ENCODE measurements at places on chromosomes 12 and 14.
A peak's percentile ranks its signal among the peaks of the same experiment; 100 is the strongest.

DNA sequence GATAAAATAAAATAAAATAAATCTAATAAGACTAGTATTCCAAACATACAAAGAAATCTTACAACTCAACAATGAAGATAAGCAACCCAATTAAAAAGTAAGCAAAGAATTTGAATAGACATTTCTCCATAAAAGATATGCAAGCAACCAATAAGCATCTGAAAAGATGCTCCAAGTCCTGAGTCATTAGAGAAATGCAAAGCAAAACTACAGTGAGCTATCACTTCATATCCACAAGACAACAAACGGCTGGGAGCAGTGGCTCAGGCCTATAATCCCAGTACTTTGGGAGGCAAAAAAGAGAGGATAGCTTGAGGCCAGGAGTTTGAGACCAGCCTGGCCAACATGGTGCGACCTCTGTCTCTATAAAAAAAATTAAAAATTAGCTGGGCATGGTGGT is 26.8 kb downstream of the ZFYVE1 start:
- no peak overlapping the region for H3K4me3 ChIP-seq
- no peak overlapping the region for H3K27ac ChIP-seq
- H3K27me3 ChIP-seq: no peaks in the 10 kb centered on the region
- H3K36me3 ChIP-seq: peaks cover 4% of the 10 kb centered on the region
- DNase-seq: no peak
- peaks cover 6% of the 10 kb centered on the region for H3K4me1 ChIP-seq

DNA sequence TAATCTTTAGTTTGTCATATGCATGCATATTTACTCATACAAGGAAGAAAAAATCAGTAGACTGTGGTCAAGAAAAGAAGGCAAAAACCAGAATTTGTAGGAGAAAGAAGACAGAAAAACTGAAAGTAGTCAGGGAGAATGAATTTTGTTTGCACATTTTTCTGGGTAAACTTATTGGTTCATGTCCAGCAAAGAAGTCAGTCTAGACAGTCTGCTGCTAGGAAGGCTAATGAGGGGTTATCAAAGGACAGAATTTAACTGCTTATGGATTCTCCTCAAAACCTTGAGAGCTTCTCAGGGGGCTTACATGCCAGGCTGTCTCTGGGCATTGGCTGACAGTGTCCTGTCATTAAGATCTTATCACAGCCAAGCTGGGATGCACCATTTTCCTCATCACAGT is 293.9 kb downstream of the RPAP3 start:
- H3K4me1 ChIP-seq: peaks cover under 1% of the 10 kb centered on the region
- no peaks in the 10 kb centered on the region for H3K27me3 ChIP-seq
- no peak overlapping the region for H3K27ac ChIP-seq
- DNase-seq: no peak

DNA sequence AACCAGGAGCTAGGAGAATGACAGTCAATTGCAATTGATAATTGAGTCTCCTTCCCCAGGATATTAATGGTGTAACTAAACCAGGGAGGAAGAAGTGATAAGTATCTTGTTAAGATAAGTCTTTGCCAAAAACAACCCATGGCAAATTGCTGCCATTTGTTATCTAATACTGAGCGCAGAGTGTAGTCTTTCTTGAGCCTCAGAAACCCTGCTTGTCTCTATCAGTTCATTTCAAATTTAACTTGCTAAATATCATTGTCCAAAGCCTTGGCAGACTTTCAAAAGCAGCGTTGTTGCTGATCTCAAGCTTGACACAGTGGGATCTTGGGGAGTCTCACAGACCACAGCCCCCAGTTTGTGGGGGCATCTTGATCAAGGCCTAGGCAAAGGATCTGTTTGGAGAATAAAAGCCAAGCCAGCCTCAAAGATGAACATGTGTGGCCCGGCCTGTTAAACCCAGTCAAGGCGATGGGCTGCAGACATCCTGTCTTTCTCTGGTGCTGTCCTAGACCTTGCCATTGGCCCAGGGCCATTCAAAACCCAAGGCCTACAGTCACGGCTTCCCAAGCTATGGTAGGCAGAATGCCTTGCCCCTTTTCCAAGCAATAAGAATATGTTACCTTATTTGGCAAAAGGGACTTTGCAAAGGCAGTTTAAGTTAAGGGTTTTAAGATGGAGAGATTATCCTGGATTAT is 164.2 kb downstream of the CHST11 start:
- no peak overlapping the region for H3K27ac ChIP-seq
- no peak overlapping the region for H3K4me3 ChIP-seq
- H3K36me3 ChIP-seq: no peaks in the 10 kb centered on the region
- H3K27me3 ChIP-seq: no peaks in the 10 kb centered on the region
- DNase-seq: no peak
- no peaks in the 10 kb centered on the region for H3K4me1 ChIP-seq

DNA sequence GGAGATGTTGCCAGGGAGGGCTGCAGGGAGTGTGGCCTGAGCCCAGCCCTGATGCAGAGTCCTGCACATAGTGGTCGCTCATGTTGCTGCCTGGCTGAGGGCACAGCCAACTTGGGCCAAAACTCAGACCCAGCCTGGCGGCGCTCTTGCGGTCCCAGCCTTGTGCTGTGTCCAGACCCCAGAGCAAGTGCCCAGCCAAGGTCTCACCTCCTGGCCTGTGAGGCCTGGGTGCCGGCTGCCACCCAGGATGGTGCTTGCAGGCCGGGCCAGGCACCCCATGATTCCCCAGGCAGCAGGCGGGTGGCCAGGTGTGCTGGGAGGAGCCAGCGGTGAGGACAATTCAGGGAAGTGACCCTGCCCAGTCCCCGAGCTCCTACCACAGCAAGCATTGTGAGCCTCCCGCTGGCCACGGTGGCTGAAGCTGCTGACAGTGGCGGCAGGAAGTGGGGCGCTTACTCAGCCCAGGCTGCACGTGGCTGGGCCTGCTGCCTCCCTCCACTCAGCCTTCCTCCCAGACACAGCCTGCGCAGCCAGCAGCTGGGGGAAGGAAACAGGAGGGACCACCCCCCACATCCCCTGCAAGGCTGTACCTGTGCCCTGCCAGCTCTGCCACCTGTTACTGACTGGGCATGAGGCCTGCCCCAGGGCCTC is 17.7 kb upstream of the PGF start:
- no peak overlapping the region for H3K4me3 ChIP-seq
- H3K36me3 ChIP-seq: no peaks in the 10 kb centered on the region
- no peak overlapping the region for H3K27ac ChIP-seq
- no peaks in the 10 kb centered on the region for H3K27me3 ChIP-seq

DNA sequence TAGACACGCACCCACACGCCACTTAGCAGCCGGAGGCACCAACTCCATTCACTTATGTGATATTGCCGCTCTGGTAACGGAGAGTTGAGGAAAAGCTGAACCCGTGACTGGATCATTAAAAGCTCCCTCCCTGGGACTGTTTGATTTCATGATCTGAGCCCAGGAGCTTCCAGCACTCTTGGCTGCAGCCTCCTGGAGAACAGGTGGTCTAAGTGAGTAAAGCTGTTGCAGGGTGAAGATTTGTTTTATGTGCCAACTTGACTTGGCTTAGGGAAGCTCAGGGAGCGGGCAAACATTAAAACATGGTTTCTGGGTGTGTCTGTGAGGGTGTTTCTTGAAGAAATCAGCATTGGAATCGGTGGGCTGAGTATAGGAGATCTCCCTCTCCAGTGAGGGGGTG is 16.9 kb upstream of the TMEM132C start:
- H3K4me1 ChIP-seq: no peaks in the 10 kb centered on the region
- no peaks in the 10 kb centered on the region for H3K36me3 ChIP-seq
- H3K27me3 ChIP-seq: no peaks in the 10 kb centered on the region

GRCh38 chr12:38417101-38417500 is 100.5 kb downstream of the ALG10B start:
- H3K4me3 ChIP-seq: no peak overlapping the region
- DNase-seq: no peak
- H3K27ac ChIP-seq: no peak overlapping the region
- no peaks in the 10 kb centered on the region for H3K4me1 ChIP-seq
- no peaks in the 10 kb centered on the region for H3K36me3 ChIP-seq
- H3K27me3 ChIP-seq: no peaks in the 10 kb centered on the region

DNA sequence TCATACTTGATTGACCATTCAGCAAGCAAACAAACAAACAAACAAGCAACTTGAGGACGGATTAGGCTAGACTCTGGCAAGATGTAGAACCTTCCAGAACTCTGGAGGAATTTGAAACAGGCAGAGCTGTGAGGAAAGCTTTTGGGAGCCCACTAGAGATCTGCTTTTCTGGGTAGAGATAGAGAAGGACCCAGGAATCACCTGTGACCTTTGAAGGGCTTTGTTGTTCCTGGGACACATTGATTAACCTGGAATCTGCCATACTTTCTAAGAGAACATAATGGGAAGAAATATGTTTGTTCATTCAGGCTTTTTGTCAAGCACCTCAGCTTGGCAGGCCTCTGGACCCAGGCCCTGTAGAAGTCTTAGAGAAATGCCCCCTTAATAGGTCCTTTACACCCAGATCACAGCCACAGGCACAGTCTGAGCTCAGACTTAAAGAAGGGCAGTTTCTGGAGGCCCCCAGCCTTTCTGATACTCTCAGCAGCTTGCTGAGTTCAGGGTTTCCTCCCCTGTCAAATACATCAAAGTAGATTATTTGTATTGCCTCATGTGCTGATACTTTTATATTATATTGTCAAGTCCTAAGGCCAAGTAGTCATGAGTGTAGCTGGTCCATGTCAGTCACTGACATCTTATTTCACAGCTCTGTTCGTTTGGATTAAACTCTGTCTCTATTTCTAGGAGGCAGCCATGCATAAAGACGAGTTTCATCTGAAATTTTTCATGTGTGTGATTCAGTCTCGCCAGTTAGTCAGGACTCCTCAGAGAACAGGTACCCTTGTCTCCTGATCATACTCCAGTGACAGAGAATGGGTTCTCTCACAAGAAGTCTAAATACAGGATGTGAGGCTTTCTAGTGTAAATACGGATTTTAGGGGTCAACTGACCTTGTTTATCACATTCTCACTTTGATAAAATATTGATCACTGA is 1.1 kb upstream of the SENP1 start:
- H3K4me3 ChIP-seq: peak overlapping the region; percentile 82
- H3K4me1 ChIP-seq: peaks cover 17% of the 10 kb centered on the region
- H3K27ac ChIP-seq: peak overlapping the region; percentile 98
- H3K36me3 ChIP-seq: no peaks in the 10 kb centered on the region
- no peaks in the 10 kb centered on the region for H3K27me3 ChIP-seq

- H3K36me3 ChIP-seq: no peaks in the 10 kb centered on the region
- no peaks in the 10 kb centered on the region for H3K27me3 ChIP-seq
- peaks cover under 1% of the 10 kb centered on the region for H3K4me1 ChIP-seq
These were observed 468.8 kb downstream of the BCL11B start for GRCh38 chr14:98803196-98803595.

Data from keratinocyte (primary cell).